ENCODE measurements at places on chromosomes 3 and 15. TPM values are rescaled to one million over a fixed set of nuclear protein-coding genes. Genes with fewer than 3 reads are reported as not detected.

Gene MUC20
- polyA plus RNA-seq = 22.2 TPM

Gene ZNF385D
- 20.4 TPM for polyA plus RNA-seq

Gene TTC21A
- 21.8 TPM for polyA plus RNA-seq

Gene CPN2
- not detected for polyA plus RNA-seq

Gene P2RY12
- 2.1 TPM for polyA plus RNA-seq

Gene GOLGA8G
- 0.10 TPM for polyA plus RNA-seq

Gene LRRC34
- polyA plus RNA-seq = 13.5 TPM

Gene LMAN1L
- 0.08 TPM for polyA plus RNA-seq

Gene GRAMD2A
- 8.9 TPM for polyA plus RNA-seq

Gene CLDN16
- polyA plus RNA-seq = not detected

Gene RAD51
- polyA plus RNA-seq = 14.5 TPM

Gene GOLGA6B
- polyA plus RNA-seq = 3.6 TPM

Gene ACOX2
- polyA plus RNA-seq = 39.2 TPM

Gene MRPL3
- 81.9 TPM for polyA plus RNA-seq

Gene NPTN
- 133 TPM for polyA plus RNA-seq

Gene ROPN1
- 0.30 TPM for polyA plus RNA-seq

Gene P2RY1
- polyA plus RNA-seq = 17.5 TPM

Gene SYNPR
- polyA plus RNA-seq = 0.42 TPM

Gene MESP2
- not detected for polyA plus RNA-seq

Gene UBL7
- 61.0 TPM for polyA plus RNA-seq

Gene SELENOS
- 50.8 TPM for polyA plus RNA-seq

Gene VILL
- 19.5 TPM for polyA plus RNA-seq

Gene ASB14
- 1.5 TPM for polyA plus RNA-seq

Gene DYNLT2B
- 26.6 TPM for polyA plus RNA-seq

Gene TRPC1
- polyA plus RNA-seq = 16.8 TPM

Gene EXD1
- not detected for polyA plus RNA-seq

Gene SLCO3A1
- 11.5 TPM for polyA plus RNA-seq

Gene RASL12
- polyA plus RNA-seq = 115 TPM

Gene FANCD2OS
- 0.43 TPM for polyA plus RNA-seq

Gene C3orf85
- not detected for polyA plus RNA-seq

Gene CDHR4
- polyA plus RNA-seq = 4.4 TPM

Gene DNAH12
- polyA plus RNA-seq = 1.8 TPM

Gene XRN1
- polyA plus RNA-seq = 33.4 TPM
